Cerebellum (tissue), 4 donors: ENCODE measurements at places on chromosomes 1 and 21.
A peak's percentile ranks its signal among the peaks of the same experiment; 100 is the strongest.

DNA sequence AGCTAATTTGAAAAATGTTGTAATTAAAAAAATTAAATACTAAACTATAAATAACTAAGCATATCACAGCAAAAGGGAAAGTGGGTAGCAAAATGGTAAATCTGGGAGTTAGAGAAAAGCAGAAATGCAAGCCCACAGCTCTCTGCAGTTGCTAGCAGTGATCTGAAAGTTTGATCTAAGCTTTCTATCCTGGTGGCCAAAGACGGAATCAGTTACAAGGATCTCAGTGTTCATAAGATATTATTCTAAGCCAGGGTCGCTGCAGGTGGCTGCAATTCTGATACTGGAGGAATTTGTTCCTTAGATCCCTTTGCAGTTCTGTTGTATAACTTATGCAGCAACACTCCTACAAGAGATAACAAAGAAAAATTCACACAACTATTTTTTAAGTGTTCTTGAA lies 363.7 kb downstream of the SETD4 start:
- DNase-seq = no peak

DNA sequence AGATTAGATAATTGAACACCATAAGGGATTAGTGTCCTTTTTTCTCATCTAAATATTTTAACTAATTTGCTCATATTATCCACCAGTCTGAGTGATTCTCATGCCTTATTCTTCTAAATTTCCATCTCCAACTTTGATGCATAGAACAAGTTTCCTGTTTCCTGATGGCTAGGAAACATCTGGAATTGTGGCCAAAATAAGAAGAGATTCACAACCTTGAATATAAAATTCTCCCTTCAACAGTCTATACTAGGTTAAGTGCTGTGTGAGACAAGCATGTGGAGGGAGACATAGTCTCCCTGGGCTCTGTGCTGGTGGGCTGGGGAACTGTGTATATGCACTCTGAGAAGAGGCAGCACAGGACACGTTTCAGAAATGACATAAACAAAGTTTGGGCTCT lies 21.6 kb upstream of the ROR1 start:
- DNase-seq = no peak

GRCh38 chr21:14313300-14313699 lies 69.6 kb downstream of the HSPA13 start:
- no peak for DNase-seq

- peak; percentile 44 for DNase-seq
Measured at GRCh38 chr1:242017580-242018233, 18.8 kb upstream of the MAP1LC3C start.

GRCh38 chr1:109756848-109757521 lies 6.7 kb downstream of the EPS8L3 start:
- DNase-seq = no peak
